Kidney epithelial cell (primary cell): ENCODE measurements at places on chromosomes 16 and 17. TPM values are rescaled to one million over a fixed set of nuclear protein-coding genes. Genes with fewer than 3 reads are reported as not detected.

The RETREG3 gene
- total RNA-seq: 64.9 and 68.2 TPM in 2 replicates

The TPPP3 gene
- total RNA-seq: 0.46 and 1.4 TPM in 2 replicates

The SAMD14 gene
- 13.3 and 14.7 TPM in 2 replicates for total RNA-seq

The SLFN11 gene
- 0.04 and 0.27 TPM in 2 replicates for total RNA-seq

The AIPL1 gene
- not detected in 2 replicates for total RNA-seq

The G6PC1 gene
- total RNA-seq: not detected in 2 replicates

The CFAP97D1 gene
- not detected in 2 replicates for total RNA-seq

The EMC6 gene
- total RNA-seq: 24.9 and 30.0 TPM in 2 replicates

The RASL10B gene
- total RNA-seq: 2.6 and 2.9 TPM in 2 replicates

The NTN1 gene
- 15.2 and 20.5 TPM in 2 replicates for total RNA-seq

The GRIN2C gene
- not detected in 2 replicates for total RNA-seq

The CHST6 gene
- total RNA-seq: 1.6 and 2.4 TPM in 2 replicates

The ADAM11 gene
- 0.21 and 1.6 TPM in 2 replicates for total RNA-seq

The KRT14 gene
- not detected in 2 replicates for total RNA-seq

The ZPBP2 gene
- not detected in 2 replicates for total RNA-seq

The FTO gene
- 64.9 and 66.9 TPM in 2 replicates for total RNA-seq

The RBFOX1 gene
- 0.07 TPM in 1 of 2 replicates, not detected in the other for total RNA-seq

The SCARF1 gene
- total RNA-seq: 34.9 and 41.0 TPM in 2 replicates

The CCL11 gene
- not detected in 2 replicates for total RNA-seq

The P2RX5 gene
- total RNA-seq: 6.0 and 8.4 TPM in 2 replicates

The SMCR8 gene
- total RNA-seq: 30.2 and 30.8 TPM in 2 replicates

The KCNH4 gene
- total RNA-seq: 0.14 TPM in 1 of 2 replicates, not detected in the other

The AANAT gene
- not detected in 2 replicates for total RNA-seq

The SLC47A1 gene
- 1.0 and 3.9 TPM in 2 replicates for total RNA-seq

The SLC6A2 gene
- total RNA-seq: not detected in 2 replicates

The OR2C1 gene
- total RNA-seq: 0.08 TPM in 1 of 2 replicates, not detected in the other

The CCL7 gene
- not detected in 2 replicates for total RNA-seq

The FOXC2 gene
- 12.1 and 12.2 TPM in 2 replicates for total RNA-seq

The AATK gene
- total RNA-seq: 0.33 and 0.55 TPM in 2 replicates

The CCDC200 gene
- total RNA-seq: not detected in 2 replicates

The HSD17B1 gene
- 0.34 and 1.8 TPM in 2 replicates for total RNA-seq

The TMEM235 gene
- total RNA-seq: not detected in 2 replicates

The KRT33A gene
- not detected in 2 replicates for total RNA-seq

The TBX6 gene
- total RNA-seq: 0.55 and 0.58 TPM in 2 replicates

The KCNH6 gene
- 0.07 and 0.21 TPM in 2 replicates for total RNA-seq
